Choroid plexus epithelial cell (primary cell): ENCODE measurements at places on chromosomes 12 and 14.
A peak's percentile ranks its signal among the peaks of the same experiment; 100 is the strongest.

DNA sequence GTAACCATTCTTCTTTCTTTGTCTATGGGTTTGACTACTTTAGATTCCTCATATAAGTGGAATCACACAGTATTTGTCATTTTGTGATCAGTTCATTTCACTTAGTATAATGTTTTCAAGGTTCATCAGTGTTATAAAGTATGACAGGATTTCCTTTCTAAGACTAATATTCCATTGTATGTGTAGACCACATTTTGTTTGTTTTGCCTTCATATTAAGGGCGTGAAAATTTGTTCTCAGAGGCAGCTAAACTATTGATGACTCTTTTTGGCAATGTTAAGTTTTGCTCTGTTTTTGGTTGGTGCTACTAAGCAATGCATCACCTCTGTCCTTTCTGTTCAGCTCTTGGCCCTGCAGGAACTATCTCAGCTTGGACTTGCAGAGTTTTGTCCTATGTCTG, 1.7 kb upstream of the KLRG1 start:
- DNase-seq = no peak

DNA sequence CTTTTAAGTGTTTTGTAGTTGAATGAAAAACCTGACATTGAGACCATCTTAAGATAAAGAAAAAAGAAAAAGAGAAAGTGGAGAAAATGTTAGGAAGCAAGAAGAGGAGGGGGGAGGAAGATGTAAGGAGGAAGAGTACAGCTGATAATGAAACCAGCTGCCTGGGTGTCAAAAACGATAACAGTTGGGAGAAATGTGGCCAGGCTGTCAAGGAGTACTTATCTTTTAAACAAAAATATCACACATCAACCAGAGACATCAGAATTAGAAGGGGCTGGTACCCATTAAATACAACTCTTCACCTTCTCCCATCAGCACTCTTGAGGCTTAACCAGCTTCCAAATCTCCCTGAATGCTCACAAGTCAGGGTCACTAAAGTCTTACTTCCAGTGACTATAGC, 4.5 kb downstream of the SLC11A2 start:
- DNase-seq = no peak

- no peak for DNase-seq
These were observed 65.2 kb upstream of the PDZRN4 start for GRCh38 chr12:41122894-41123293.

DNA sequence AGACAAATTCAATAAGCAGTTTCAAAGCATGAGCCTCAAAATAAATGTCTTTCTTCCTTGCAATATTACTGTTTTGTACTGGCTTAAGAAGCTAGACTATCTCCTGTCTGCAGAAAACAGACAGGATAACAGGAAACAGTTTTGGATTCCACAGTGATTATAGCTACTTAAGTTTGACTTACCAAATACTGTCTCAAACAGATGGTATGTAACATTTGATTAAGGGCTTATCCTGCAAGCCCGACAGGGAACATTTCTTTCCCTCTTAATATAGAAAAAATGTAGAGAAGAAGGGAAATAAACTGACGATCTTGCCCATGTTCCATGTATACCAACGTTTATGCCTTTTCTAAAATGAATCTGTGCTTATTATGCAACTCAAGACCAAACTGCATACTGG, 179.9 kb upstream of the EEA1 start:
- DNase-seq = peak; percentile 88

DNA sequence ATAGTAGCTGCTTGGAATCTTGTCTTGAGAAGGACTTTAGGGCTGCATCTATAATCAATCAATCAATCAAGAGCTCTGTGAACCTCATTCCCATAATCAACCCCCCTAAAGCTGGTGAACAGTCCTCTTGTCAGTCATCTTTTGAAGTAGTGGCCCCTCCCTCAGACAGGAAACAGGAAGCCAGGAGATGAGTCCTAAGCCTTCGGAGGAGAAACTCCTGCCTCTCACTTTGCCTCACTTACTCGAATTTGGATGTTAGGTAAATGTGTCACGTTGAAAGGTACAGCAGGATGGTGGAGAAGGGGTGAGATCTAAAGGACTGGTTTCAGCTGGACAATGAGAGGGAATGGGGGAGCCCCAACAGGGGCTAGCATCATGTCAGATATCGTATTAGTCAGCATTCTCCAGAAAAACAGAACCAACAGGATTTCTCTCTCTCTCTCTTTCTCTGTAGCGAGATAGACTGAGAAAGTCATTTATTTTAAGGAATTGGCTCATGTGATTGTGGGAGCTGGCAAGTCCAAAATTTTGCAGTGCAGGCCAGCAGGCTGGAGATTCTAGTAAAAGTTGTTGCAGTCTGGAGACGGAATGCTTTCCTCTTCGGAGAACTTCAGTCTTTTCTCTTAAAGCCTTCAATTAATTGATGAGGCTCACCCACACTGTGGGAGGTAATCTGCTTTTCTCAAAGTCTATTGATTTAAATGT, 144.4 kb upstream of the PWP1 start:
- no peak for DNase-seq

DNA sequence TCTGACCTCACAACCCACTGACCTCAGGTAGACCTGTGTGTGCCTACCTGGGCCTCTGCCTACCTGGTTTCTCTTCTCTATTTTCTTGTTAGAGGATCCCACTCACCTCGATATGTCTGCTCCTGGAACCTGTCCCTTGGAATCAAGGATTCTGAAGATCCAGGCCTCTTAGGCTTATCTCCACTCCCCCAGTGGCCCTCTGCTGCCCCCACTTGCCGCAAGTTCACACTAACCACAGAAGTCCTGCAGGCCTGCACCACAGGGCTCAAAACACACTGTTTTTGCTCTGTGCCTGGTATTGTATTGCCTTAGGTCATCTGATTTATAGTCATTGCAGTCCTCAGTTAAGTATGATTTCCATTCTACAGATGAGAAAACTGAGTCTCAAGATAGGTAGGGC, 15.3 kb upstream of the NRXN3 start:
- peak; percentile 1 for DNase-seq

GRCh38 chr14:75439989-75440388, 12.2 kb downstream of the JDP2 start:
- DNase-seq = no peak

DNA sequence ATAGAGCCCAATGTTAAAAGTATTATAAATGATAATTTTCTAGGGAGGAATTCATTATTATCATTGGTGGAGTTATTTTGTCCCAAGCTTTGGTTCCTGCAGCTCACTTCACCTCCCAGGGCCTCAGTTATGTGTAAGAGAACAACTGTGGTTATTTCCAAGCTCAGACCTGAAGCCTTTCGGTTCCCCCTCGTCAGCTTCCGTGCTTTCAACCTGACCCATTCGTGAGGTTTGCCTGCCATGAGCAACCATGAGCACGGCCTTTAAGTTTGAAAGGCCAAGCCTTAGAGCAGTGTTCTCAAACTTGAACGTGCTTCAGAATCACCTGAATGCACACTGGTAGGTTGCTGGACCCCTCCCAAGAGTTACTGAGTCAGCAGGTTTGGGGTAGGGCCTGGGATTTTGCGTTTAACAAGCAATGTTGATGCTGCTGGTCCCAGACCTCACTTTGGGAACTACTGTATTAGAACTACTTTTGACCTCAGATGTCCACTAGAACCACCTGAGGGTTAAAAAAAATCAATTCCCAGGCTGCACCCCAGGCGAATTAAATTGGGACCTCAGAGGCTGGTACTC, 133.0 kb upstream of the PRMT8 start:
- DNase-seq = no peak

GRCh38 chr14:53571641-53572328, 384.8 kb downstream of the BMP4 start:
- DNase-seq = no peak

- no peak for DNase-seq
These were observed 49.4 kb downstream of the CD9 start for GRCh38 chr12:6249580-6249979.

DNA sequence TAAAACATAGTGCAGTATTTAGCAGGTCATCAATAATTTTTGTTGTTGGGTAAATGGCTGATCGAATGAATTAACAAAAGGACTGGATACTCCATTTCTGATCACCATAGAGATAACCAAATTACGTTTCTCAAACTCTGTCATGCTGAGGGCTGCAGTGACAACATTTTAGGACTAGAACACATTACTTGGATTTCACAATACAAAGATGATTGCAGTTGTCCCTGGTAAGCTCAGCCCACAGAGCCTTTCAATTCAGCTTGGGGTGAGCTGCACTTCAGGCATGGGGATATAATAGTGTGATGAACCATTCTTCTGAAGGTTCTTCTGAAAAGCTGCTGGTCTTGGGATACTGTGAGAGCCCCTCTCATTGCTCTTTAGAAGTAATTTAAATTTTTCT, 74.3 kb downstream of the FAR2 start:
- DNase-seq = no peak
